ENCODE measurements at places on chromosomes 4 and X.

GRCh38 chr4:20172070-20172760 is 79.5 kb upstream of the SLIT2 start:
- no peak for DNase-seq

GRCh38 chr4:106247600-106247999 is 68.4 kb downstream of the TBCK start:
- no peak for DNase-seq

- DNase-seq: no peak
Measured at GRCh38 chr4:168309781-168310180, 8.8 kb downstream of the DDX60 start.

GRCh38 chrX:72247206-72247942 is 8.5 kb upstream of the ERCC6L start:
- no peak for DNase-seq

- DNase-seq: no peak
Measured at GRCh38 chrX:20412871-20413486, 146.3 kb upstream of the RPS6KA3 start.

DNA sequence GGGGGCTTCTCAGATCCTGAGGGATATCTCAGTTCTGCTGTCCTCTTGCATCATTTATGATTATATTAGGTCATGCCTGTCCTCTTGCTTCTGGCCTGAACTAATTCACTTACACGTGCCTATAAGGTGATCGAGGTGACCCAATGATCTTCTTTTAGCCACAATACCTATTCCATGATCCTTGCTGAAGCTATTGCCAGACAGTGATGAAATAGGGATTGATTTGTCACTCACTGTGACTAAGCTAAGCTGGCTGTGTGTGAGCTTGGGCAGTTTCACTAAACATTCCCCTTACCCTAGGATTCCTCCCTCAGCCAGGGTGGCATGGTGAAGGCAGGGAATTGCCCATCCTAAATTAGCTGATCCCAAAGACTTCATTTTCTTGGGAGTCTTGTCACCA is 19.0 kb downstream of the HADH start:
- no peak for DNase-seq

DNA sequence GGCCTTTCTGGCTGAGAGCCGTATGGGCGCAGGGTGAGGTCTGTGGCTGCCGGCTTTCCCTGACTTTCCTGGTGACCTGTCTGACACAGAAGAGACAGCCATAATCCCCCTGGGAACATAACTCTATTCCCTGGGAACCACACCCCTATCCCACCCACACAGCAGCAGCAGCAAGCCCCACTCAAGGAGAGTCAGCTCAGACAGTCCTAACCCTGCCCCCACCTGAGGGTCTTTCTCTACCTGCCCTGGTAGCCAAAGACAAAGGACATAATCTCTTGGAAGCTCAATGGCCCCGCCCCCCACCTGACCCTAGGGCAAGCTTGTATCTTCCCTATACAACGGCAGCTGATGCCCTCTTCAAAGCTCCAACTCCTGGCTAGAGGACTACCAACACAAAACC is 74.6 kb downstream of the PABPC4L start:
- no peak for DNase-seq

- DNase-seq: no peak
Measured at GRCh38 chrX:129490330-129490729, 33.0 kb downstream of the SMARCA1 start.

DNA sequence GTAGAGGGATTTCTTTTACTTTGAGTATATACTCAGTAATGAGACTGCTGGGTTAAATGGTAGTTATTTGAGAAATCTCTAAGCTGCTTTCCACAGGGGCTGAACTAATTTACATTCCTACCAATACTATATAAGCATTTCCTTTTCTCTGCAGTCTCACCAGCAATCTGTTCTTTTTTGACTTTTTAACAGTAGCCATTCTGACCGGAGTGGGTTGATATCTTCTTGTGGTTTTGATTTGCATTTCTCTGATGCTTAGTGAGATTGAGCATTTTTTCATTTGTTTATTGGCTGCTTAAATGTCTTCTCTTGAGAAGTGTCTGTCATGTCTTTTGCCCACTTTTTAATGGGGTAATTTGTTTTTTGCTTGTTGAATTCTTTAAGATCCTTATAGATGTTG is 43.3 kb downstream of the SPCS3 start:
- no peak for DNase-seq

DNA sequence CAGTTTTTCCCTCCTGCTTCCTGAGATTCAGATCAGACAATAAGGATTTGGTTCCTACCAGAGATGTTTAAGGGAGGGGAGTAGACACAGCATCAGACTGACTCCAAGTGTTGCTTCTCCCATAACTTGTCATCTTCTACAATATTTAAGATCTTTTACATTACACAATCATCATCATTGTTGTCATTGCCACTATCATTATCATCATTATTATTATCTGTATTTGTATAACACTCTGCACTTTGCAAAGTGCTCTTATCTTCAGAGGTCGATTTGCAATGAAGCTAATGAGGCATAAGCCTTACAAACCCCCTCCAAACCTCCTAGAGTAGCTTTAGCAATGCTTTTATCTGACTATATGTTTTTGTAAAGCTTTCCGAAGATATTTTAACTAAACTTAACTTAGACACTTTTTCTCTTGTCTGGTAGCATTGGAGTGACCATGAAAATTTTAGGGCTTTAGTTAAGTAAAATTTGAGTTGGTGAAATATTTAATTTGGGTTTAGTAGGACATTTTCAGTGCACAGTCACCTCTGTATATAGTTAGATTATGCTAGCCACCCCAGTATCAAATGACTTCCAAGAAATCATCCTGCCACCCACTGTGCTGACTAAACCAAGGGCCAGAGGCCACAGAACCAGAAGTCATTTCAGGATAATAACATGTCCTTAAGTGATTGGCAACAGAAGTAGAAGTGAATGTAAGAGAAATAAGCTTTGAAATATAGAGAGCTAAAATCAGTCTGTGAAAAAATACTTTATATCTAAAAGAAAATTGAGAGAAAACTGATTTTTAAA is 124.2 kb upstream of the NRK start:
- DNase-seq: no peak

DNA sequence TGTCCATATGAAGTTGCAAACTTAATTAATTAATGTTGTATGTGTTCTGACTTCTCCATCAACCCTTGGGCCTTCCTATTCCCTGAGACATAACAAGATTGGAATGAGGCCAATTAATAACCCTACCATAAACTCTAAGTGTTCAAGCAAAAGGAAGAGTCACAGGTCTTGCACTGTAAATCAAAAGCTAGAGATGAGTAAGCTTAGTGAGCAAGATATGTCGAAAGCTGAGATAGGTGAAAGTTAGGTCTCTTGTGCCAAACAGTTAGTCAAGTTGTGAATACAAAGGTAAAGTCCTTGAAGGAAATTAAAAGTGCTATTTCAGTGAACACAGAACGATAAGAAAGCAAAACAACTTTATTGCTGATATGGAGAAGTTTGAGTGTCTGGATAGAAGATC is 58.2 kb upstream of the GPRIN3 start:
- DNase-seq: no peak

GRCh38 chr4:61231421-61231820 is 31.3 kb downstream of the ADGRL3 start:
- no peak for DNase-seq

GRCh38 chr4:163462556-163462955 is 11.0 kb downstream of the TKTL2 start:
- DNase-seq: no peak

GRCh38 chr4:38948551-38948950 is 80.9 kb downstream of the FAM114A1 start:
- no peak for DNase-seq

DNA sequence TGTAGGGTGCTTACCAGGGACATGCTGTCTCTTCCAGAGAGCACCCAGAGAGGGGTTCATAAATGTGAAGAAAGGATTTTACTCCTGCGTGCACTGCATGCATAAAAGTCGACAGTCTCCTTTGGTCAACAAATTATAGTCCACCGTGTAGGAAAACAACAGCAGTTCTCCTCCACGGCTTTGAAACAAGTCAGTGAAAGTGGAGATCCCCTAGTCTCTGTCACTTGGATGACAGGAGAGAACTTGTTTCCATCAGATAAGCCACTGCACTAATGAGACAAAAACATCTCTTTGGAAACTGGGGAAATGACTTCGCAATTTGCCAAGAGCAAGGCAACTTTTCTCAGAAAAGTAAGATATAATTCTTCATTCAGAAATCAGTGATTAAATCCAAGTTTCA is 9.7 kb downstream of the UNC5C start:
- no peak for DNase-seq

DNA sequence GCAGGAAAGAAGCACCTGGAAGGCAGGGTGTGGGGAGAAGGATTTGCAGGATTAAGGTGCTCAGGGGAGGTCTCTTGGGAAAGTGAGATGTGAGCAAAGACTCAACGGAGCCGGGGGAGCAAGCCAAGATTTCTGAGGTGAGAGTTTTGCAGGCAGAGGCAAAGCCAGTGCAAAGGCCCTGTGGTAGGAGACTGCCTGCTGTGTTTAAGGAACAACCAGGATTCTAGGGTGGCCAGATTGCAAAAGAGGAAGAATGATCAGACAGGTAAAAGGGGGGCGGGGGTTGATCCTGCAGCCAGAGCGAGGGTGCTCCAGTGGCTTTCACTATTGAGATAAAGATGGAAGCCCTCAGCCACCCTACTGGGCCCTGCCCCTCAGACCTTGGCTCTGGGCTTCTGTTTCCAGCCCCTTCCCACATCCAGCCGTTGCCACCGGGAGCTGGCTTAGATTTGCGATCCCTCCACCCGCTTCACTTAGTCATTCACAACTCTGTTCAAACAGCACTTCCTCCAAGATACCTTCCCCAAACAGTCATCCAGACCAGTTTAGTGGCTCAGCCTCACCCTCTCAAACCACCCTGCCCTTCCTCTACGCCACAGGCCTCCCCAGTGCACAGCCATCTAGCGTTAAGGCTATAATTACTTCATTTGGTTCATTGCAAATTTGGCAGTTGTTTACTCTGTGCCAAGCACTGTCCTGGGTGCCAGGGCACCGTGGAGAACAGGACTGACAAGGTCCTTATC is 23.3 kb upstream of the BCOR start:
- no peak for DNase-seq

DNA sequence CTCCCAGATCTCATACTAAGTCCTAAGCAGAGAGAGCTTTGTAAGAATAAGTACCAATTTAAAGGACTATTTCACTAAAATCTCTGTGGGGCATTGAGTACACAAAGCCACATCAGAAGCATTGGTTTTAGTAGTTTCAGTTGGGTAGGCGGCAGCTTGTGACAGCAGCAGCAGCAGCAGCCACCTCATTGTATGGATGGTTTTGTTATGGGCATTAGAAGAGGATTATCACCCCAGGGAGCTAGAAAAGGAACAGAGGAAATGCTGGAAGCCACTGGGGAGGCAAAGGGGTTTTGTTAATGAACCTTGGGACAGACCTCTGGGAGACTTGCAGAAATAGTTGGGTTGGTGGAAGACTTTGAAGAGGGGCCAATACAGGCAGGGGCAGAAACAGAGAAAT is 93.9 kb upstream of the FRMPD3 start:
- no peak for DNase-seq

Measured in suprapubic skin (tissue), 4 donors.